Colonic mucosa (tissue), 4 donors: ENCODE measurements at places on chromosomes 1 and 21. TPM values are rescaled to one million over a fixed set of nuclear protein-coding genes. Genes with fewer than 3 reads are reported as not detected.

DNA sequence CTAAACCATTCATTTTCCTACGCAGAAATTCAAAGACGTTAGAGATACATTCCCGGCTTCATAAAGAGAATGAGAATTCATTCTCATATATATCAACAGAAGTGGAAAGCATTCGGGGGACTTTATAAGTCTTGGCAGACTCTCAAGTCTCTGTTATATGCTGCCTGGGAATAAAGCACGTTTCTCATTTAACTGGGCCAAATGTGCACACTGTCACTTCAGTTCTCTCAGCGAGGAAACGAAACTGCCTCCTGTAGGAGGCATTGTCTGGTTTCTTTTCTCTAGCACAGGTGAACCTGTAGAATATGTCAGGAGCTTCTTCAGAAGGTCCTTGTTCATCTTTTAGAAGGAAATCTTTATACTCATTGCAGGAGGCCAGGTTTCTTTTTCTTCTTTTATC, 367.6 kb downstream of the PTBP2 start:
- no peak for DNase-seq

DNA sequence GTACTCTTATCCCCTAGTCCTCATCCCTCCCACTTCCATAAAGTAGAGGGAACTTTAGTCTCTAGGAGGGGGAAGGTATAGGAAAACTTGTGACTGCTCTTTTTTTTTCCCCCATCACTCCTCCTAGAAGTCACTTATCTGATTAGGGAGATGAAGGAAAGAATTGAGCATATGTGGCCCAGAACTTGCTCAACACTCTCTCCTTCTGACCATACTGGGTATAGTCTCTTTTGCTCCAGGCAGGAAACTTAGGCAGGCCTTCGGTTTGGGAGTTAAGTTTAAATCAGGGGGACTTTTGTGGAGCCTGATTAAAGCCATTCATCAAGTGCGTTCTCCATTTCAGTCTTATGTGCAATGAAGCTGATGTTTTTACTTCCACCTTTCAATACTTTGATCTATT, 5.8 kb downstream of the UBE2U start:
- no peak for DNase-seq

NHLH1 gene
- 0.12 TPM for total RNA-seq

ESRRG gene
- 0.27 TPM for total RNA-seq

DNA sequence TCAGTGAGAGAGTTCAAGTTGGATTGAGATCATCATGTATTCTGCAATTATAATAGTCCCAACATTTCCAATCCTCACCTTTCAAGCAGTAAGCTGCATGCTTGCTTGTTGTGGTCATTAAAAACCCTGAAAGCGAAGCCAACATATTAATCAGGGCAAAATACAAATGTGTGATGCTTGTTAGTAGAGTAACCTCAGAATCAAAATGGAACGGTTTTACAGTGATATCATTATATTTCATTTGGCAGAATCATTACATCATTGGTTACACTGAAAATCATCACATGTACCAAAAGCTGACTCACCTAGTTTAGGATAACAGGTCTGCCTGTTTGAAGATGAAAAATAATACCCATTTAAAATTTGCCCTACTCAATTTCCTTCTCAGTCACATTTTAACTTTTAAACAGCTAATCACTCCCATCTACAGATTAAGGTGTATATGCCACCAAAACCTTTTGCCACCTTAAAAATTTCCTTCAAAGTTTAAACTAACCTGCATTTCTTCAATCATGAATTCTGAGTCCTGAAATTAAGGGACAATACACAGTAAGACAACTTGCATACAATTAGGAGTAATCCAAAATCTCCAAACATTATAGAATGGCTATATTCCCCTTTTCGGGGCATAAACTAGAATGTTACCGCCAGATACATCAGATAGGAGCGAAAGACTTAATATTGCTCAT, 3.5 kb downstream of the GAS5 start:
- DNase-seq: no peak

DNA sequence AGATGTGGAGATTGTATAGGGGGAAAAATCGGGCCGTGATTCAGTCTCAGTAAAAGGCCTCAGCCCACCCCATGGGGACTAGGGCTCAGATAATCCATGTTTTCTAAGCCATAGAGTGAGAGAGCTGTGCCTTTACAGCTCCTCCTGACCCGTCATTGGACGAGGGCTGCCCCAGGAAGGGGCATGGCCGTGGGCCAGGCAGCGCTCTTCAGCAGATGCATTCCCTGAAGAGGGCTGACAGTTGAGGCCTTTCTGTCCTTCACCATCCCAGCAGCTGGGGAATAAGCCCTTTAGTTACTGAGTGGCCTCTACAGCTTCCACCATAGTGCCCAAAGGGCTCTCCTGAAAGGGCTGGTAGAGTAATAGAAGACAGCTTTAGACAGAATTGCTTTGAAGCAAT, 57.2 kb downstream of the ST3GAL3 start:
- DNase-seq: no peak

TFF3 gene
- total RNA-seq: 2,373 TPM

PIP5K1A gene
- total RNA-seq: 38.9 TPM

- DNase-seq: no peak
Measured at GRCh38 chr21:44829507-44830092, 11.7 kb upstream of the SUMO3 start.

DNA sequence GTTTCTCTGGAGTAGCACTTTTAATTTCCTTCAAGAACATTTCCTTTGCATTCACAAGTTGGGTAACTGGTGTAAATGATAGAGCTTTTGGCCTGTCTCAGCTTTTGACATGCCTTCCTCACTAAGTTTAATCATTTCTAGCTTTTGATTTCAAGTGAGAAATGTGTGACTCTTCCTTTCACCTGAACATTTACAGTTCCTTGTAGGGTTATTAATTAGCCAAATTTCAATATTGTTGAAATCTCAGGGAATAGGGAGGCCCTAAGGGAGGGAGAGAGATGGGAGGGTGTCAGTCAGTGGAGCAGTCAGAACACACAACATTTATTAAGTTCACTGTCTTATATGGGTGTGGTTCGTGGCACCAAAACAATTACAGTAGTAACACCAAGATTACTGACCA, 14.2 kb downstream of the AADACL3 start:
- DNase-seq: no peak

DNA sequence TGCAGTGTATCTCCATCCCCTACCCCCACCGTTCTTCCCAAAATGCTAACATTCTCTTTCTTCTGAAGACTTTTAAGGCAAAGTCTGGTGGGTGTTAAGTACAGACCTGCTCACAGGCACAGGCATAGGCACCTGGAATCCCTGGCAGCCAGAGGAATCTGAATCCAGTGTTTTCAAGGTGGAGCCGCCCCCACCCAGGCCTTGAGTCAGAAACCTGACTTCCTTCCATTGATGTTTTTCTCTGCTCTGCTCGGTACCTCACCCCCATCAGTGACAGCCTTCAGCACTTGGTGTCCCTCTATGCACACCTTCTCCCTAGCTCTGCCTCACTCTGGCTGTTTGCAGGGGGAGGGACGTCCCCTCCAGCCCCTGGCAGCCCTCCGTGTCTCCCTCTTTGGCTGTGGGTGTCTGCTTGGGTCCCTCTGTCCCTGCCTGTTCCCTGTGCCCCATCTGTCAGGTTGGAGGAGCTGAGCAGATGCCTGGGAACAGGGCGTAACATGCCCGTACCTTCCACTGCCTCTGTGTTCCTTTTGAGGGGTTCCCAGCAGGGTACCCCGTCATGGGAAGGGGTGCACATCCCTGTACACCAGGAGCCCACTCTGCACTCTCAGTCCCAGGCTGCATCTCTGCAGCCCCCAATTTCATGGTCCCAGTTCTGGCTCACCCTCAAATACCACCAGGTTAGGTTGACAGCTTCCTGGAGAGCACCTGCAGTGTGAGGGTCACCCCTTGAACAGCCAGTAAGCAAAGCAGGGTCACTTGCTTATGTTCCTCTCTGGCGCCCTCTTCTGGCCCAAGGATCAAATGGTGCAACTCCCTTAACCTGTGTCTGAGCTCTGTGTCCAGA, 6.7 kb downstream of the NCDN start:
- peak; percentile 88 for DNase-seq

SELL gene
- total RNA-seq: 2.2 TPM

TMEM240 gene
- total RNA-seq: 0.91 TPM

EIF3I gene
- 142 TPM for total RNA-seq

DNA sequence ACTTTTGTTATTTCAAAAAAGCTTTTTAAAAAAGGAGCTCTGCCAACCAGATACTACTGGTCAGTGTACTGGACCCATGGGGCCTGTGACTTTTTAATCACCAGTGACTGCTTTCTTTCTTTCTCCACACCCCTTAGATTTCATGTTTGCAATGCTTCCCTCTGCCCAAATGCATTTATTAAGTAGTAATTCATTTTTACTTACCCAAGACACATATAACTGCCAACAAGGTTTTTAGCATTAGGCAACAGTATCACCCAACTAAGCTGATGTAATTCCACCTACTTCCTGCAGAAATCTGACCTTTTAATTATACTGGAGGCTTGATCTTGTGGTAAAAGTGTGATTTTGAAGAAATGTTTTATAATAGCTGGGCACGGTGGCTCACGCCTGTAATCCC, 12.5 kb downstream of the MECR start:
- DNase-seq: no peak

- DNase-seq: no peak
Measured at GRCh38 chr1:169468982-169469381, 16.8 kb downstream of the SLC19A2 start.

DNA sequence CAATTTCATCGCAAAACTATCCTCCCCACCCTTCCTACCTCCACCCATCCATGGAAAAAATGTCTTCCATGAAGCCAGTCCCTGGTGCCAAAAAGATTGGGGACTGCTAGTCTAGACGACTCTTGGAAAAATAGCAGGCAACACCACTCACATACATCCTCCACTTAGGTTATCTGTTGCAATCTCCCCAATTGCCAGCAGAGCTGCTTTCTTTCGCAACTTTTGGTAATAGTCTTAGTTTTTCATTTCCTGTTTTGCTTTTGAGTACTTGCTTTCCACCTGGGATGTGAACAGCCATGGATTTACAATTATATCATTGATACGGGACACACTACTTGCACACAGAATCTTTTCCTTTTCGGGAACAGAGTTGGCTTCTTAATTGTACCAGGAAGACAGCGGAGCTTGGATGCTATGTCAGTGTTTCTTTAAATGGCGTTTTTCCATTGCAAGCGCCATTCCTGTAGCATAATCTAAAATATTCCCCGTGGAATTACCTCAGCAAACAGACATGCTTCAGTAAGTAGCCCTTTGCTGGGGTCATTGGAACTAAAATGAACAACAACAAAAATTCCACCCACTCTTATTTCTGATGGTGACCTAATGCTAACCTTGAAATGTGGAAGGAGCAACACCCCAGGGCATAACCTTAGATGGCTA, 183.3 kb upstream of the ADGRL2 start:
- no peak for DNase-seq

DNA sequence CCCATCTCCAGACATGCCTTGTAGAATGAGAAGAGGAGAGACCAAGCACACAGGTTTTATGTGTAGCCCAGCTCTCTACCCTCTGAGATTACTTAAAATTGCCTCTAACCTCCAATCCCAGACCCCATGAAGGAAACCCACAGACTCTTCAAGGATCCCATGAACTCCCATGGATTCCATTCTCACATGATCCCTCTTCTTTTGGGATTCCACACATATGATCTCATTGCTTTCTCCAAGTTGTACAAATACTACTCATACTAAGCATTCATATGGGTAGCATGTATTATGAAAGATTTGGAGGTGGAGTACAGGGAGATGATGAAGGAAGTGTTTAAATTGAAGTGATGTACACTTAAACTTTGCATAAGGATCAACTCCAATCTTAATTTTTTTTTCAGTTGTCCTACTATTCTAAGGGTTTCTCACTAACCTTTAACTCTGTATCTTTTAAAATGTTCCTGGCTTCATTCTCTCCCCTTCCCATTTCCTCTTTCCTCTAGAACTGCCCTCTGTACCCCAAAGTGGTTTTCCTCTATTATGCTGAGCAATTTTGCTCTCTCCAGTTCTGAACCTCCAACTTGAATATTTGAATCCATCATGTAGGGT, 41.6 kb downstream of the MFSD2A start:
- no peak for DNase-seq

- no peak for DNase-seq
Measured at GRCh38 chr1:76075877-76076276, 1.3 kb downstream of the ST6GALNAC3 start.

- no peak for DNase-seq
Measured at GRCh38 chr1:113605146-113605545, 154.1 kb downstream of the PHTF1 start.

GRCh38 chr1:242427519-242427918, 97.0 kb downstream of the PLD5 start:
- no peak for DNase-seq

RHD gene
- 0.10 TPM for total RNA-seq

ATXN7L2 gene
- 4.0 TPM for total RNA-seq

GRCh38 chr1:45200906-45201500, 5.4 kb downstream of the ZSWIM5 start:
- DNase-seq: no peak

- DNase-seq: no peak
Measured at GRCh38 chr1:67847466-67847865, 14.2 kb upstream of the GNG12 start.

- no peak for DNase-seq
Measured at GRCh38 chr21:21750124-21750825, 752.1 kb downstream of the NCAM2 start.

GRCh38 chr1:205965036-205965884, 22.0 kb upstream of the SLC26A9 start:
- DNase-seq: no peak

DNA sequence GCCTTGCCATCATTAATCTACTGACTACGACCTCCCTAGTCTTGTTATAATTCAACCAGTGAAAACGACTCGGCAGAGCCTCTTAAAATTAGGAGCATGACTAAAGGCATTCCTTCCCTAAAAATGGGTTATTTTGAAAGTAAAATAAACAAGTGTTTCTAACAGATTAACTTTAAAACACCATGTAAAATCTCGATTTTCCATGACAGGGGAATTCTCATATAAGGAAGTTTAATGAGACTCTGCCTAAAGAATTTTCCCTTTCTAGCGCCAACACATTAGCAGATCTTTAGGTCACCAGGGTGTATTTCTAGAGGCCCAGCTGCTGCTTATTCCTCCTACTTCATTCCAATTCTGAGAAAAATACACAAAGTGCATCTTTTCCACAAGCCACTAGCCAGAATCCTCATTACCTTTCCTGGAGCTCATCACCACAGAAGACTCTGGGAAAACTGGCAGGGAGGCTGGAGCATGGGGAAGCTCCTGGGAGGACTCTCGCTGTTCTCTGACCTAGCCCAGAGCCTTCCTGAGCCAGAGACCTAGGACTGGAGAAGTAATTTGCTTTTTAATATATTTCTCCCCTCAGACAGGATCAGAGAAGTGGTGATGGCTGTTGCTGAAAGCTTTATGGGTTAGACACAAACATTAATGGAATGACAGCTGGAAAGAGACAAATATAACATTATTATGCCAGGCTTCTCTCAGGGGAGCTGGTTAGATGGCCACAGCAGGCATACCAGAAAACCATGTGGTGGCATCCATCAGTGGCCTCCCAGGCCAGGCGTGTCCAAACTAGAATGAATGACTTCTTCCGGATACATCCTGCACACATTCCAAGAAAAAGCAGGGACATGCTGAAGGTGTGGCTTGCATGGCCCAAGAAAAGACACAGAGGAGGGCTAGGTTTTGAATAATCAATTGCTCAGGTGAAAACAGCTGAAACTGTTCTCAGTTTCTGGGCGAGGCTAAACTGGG, 63.6 kb upstream of the CTTNBP2NL start:
- no peak for DNase-seq

DNASE2B gene
- total RNA-seq: 0.82 TPM

VWA1 gene
- total RNA-seq: 74.0 TPM

H3-3A gene
- total RNA-seq: 810 TPM
